ENCODE measurements at places on chromosomes 2 and 18.

DNA sequence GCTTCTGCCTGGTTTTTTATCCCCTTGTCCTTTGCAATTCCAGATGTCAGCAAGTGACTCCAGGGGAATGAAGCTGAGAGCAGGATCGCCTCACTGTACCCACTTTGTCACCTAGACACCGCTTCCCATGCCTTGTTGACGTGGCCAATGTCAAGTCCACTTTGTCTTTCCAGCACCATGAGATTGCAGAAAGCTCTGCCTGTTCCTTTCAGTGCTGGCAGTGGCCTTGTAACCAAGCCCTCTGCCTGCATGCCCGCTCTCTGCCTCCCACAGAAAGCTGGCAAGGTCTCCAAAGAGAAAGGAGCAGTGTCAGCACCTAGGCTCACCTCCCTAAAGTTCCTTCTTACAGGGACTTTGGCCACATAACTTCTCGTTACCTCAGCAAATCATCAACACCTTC is 282.2 kb upstream of the ST6GAL2 start:
- no peak for DNase-seq

DNA sequence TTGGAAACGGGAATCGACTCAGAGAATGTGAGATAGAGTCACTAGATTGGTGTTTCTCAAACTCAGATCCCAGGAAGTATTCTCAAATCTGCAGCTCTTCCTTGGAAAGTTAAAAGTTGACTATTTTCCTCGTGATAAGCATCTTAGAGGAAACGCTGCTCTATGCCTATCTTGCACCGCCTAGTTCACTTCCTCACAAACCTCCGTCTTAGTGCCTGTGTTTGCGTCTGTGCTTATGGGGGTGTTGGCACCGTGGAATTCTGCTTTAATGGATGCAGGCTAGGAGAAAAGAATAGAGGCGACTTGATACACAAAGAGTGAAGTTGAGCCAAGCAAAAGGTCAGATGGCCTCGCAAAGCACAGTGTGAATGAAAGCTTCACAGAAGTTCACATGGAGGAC is 255.3 kb upstream of the ID2 start:
- no peak for DNase-seq

DNA sequence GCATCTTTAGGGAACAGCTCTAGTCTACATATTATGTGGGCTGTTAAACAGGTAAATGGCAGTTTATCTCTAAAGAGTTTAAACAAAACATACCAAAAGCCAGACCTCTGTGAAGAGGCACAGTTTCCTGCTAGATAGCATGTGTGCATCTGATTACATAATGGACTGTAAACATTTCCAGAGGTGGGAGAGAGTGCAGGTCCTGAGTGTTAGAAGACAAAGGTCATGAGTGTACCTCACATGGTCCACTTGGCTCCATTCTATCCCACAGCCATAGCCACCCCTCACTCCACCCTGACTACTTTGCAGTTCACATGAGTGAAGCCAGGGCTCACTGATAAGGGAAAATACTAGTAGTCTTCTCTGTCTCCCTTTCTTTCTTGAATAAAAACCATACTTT is 233.4 kb downstream of the MTX2 start:
- no peak for DNase-seq

DNA sequence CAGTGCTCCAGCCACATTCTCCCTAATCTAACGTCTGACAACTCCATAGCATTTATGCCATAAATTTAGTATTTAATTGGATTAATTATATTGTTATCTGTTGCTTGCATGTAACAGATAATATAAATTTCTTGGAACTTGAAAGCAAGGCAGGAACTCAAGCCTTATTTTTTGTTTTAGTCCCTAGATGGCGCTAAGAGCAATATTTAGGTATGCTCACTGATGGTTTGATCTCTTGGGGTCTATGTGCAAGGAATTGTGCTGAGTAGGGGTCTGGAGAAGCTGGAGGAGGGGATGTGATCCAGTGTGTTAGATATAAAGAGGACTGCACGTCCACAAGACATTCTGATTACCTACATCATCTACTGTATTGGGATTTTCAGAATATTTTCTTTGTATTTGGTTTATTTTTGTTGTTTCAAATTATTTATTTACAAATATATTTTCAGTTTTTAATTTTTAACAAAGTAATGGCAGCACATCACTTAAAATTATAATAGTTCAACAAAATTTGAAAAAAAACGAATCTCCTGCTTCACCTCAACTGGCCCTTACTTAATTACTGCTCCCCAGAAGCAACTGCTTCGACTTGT is 32.8 kb downstream of the KATNAL2 start:
- DNase-seq: peak; percentile 54

GRCh38 chr18:58884680-58885079 is 20.0 kb downstream of the ZNF532 start:
- no peak for DNase-seq

GRCh38 chr2:53632714-53633113 is 134.9 kb upstream of the CHAC2 start:
- DNase-seq: no peak

All from erythroblast (primary cell).